ENCODE measurements at places on chromosomes 1 and 21.

DNA sequence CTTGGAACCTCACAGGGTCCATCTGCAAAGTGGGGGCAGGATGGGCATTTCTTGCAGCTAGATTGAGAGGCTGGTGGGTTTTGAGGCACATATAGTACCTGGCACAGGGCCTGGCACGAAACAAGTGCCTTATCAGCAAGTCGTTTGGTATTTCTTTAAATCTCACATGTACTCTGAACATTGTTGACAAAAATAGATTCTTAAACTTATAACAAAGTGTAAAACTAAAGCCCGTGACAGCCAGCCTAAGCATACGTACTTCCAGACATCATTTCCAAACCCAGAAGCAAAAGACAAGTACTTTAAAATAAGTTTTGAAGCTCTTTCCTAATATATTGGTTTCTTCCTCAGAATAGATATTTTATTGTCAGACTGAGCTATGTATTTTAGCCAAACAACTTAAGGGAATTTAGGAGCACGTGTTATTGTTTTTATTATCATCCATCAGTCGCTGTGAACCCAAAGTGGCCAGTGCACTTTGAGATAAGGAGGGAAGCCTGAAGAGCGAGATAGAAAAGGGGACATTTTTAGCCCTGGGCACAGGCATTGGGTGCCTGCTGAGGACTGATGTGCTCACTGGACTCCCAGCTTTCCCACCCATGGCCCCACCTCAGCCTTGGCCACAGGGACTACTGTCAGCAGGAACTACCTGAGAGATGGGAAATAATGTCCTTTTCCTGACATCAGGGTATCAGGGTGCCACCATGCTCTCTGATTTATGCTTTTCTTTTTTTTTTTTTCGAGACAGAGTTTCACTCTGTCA is 3.0 kb downstream of the FBLIM1 start:
- DNase-seq = no peak

- no peak for DNase-seq
These were observed 8.4 kb upstream of the NBPF11 start for GRCh38 chr1:148160343-148161052.

DNA sequence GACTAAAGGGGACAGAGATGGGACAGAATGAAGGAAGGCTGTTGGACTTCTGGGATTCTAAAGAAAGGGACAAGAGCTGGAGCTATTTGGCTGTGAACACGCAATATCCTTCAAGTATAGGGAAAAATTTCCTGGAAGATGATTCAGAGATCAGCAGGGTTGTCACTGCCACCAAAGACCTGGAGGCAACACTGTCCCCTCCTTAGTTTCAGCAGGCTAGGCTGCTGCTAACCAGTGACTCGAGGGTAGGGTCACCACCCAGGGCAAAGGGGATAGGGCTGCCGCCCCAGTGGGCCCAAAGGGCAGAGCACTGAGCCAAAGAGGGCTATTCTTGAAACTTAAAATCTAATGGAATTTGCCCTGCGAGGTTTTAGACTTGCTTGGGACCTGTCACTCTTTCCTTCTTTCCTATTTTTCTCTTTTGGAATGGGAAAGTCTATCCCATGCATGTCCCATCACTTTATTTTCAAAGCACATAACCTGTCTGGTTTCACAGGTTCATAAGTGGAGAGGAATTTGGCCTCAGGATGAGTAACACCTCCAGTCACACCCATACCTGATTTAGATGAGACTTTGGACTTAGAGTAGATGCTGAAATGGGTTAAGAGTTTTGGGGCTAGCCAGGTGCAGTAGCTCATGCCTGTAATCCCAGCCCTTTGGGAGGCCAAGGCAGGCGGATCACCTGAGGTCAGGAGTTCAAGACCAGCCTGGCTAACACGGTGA is 11.9 kb downstream of the IFNLR1 start:
- DNase-seq = no peak

DNA sequence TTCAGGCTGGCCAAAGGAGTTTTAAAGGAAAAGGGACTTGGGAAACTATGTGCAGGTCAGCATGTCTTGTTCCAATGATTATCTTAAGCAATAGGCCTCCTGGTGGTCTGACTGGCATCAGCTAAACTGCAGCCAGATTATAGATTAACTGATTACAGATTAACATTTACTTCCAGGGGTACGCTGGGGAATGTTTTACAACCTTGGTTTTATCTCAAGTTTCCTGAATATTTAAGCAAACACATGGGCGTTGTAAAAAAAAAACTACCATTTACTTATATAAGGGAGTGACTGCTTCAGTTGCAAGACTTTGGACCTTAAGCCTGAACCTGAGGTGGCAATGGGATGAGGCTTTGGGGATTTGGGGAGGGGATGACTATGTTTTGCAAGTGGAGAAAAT is 600.6 kb upstream of the B3GALT2 start:
- DNase-seq = no peak

DNA sequence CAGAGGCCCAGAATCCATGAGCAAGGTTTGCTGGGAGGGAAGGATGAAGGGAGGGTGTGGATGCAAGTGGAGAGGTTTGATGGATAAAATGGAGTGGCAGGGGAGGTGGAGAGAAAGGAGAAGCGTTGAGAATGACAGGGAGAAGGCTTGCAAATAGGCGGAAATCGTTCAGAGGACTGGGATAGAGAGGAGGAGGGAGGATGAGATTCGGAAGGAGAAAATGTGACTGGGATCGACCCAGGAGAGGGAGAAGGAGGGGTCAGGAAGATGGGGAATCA is 376 bp downstream of the AVPR1B start:
- no peak for DNase-seq
